NCI-H1417 treated with DMSO at 0.1 percent for 48 hours (cell line): ENCODE measurements at places on chromosomes 1 and 21.

DNA sequence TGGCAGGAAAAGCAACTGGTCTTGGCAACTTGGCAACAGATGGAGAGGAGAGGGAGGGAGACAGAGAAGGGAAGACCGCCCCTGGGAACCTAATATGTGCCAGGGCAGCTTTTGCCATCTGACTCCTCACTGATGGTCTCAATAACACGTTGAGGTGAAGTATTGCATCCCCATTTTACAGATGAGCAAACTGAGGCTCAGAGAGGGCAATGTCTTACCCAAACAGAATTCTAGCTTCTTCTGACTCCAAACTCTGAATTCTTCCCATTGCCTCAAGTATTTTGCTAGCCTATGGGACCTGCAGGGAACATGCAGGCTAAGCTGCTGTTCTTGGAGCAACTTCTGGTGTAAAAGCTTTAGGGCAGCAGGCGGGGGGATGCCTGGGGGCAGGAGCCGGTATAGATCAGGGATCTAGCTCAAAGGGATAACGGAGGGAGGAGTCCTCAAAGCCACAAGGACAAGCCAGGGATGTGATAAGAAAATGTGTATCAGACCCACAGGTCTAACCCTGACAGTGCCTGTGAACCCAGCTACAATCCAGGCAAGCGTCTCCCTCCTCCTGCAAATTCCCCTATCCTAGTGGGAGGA lies 7.2 kb upstream of the GUCA2A start:
- DNase-seq: no peak

GRCh38 chr1:51063121-51063520 lies 38.9 kb upstream of the C1orf185 start:
- DNase-seq: no peak

DNA sequence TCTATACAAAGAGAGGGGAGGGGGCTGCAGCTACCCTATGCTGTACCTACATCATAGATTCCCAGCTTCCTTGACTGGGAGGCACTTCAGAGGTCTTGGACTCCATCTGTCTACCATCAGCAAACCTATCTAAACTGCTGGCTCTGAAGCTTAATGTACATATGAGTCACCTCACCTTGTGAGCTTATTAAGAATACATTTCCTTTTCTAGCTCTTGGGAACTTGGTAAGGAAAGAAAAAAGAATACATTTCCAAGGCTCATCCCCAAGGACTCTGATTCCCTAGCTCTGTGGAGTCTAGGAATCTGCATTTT lies 50.0 kb upstream of the PRELP start:
- DNase-seq: no peak

- no peak for DNase-seq
These were observed 71.7 kb downstream of the TOMM20 start for GRCh38 chr1:235056937-235057336.

DNA sequence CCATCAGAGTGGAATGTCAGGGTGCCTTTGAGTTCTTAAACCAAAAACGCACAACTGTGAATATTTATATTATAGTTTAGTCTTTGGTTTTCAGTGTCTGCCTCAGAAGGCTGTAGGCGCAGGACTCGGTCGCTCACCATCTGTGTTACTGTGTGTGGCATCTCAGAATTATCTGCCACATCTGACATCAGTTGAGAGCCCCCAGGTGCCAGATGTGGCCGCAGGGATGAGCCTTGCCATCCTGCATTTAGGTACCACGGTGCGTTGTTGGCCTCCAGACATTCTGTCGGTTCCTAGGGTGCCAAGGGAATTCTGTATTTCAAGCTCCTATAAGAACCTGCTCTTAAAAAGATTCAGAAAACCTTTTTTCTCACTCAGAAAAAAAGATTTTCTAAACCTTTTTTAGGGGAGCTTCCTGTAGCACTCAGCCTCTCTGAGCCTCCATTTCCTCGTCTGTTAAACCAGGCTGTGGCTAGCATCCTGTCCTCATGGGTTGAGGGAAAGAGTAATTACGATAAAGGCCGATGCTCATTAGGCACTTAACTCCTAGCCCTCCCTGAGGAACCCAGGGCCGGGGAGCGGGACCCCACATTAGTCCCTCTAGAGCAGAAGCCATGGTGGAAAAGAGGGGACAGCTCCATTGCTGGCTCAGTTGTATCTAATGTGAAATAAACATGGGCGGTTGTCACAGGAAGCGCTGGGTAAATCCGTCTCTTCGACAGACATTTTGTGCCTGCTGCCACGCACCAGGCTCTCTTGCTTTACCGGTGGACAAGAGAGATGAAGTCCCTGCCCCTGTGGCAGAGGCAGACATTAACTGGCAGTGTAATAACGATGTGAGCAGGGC lies 70.2 kb upstream of the MORC3 start:
- no peak for DNase-seq

DNA sequence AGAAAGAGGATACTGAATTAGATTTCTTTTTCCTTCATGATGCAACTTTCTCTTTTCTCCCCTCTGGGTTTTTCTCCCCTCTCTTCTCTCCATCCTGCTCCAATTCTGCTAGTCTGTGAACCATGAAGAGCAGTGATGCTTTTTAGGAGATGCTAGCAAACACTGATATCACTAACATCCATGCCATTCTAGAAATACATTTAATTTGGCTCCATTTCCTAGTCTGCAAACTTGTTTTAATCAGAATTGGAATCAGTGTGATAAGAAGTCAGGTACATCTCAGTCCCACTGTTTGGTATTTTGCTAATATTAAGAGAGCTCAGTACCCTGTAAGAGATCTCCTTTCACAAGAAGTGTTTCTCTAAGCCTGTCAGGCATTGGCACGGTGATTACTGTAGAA lies 437.1 kb downstream of the RWDD3 start:
- no peak for DNase-seq

DNA sequence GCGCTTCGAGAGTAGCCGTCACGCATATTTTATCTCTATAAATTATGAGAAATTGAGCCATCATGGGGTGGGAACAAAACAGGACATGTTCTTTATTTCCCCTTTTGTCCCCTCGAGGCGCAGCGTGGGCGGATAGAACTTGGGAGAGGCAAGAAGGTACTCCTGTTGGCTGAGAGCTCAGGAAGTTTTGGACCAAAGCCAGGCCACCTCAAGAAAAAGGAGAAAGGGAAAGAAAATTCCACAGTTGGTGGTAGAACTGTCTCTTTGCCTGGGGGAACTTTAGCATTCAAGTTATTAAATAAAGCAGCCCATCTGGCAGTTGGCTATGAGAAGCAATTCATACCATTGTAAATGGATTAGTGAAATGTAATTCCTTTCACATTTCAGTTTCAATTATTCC lies 76.4 kb upstream of the DSCAM start:
- DNase-seq: no peak

- no peak for DNase-seq
These were observed 14.3 kb downstream of the GPR137B start for GRCh38 chr1:236156512-236157208.

- no peak for DNase-seq
These were observed 5.0 kb downstream of the GCLM start for GRCh38 chr1:93904228-93904627.

DNA sequence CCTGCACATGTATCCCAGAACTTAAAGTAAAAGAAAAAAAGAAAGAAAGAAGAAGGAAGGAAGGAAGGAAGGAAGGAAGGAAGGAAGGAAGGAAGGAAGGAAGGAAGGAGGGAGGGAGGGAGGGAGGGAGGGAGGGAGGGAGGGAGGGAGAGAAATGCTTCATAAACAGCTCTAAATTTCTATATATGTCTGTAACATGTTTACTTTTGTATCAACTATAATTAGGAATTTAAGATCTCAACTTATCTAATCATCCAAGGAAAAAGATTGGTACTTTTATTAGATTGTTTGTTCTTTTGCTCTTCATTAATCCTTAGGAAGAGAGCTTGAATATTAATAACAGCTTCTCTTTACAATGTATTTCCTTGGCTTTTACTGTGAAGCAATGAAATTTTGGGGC lies 195.4 kb upstream of the PRMT6 start:
- DNase-seq: no peak

DNA sequence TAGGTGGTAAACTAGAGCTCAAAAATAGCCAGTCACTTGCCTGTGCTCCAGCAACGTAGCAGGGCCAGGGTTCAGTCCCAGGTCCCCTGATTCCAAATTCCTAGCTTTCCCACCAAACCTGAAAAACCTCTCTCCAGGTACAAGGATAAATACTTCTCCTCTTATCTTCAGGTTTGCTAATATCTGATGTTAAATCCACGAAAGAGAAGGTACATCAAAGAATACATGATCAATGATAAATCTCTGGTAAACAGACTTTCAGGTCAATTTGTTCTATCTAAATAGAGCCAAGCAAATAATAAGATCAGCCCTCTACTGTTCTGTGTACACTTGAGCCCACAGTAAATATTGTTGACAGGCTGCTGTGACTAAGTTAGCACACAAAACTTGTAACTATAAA lies 52.1 kb upstream of the AKT3 start:
- no peak for DNase-seq

GRCh38 chr1:34858901-34859445 lies 576 bp downstream of the SMIM12 start:
- DNase-seq: no peak

GRCh38 chr1:87790756-87791155 lies 462.1 kb downstream of the LMO4 start:
- no peak for DNase-seq

DNA sequence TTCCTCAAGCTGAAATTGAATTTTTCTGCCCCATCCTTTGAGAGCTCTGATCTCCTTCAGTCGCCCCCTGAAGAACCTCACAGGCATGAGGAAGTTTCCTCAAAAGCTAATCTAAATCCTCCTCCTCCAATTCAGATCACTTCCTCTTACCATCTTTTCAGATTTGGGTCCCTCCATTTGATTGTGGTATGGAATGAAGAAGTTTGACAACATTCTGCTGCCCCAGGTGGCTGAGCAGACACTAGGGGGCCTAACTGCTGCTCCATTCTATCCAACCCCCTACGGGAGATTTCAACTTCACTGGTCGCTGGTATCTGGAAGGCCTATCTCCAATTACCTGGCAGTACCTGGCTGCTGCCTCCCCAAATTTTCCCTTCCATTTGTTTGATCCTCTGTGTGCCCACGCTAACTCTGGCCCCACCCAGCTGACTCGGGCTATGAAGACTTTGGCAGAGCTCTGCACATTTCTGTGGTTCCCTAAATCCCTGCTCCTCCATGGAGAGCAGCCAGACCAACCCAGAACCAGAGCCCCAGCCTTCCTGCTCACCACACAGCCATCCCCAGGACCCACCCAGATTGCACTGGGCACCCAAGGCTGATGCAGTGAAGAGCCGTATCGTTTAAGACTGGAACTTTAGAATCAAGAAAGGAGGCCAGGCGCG lies 7.8 kb downstream of the IRF6 start:
- DNase-seq: no peak

DNA sequence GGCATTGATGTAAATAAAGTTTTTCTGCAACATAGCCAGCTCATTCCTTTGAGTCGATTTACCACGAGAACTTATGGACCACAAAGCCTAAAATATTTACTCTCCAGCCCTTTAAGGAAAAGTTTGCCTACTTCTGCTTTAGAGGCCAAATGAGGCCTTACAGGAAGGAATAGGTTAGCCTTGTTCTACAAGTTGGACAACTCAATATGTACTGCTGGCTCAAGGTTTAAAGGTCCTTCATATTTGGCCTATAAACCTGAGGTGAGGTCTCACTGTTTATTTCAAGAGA lies 144.5 kb upstream of the DNAH14 start:
- DNase-seq: no peak

GRCh38 chr1:6093611-6094010 lies 47.9 kb downstream of the KCNAB2 start:
- no peak for DNase-seq

DNA sequence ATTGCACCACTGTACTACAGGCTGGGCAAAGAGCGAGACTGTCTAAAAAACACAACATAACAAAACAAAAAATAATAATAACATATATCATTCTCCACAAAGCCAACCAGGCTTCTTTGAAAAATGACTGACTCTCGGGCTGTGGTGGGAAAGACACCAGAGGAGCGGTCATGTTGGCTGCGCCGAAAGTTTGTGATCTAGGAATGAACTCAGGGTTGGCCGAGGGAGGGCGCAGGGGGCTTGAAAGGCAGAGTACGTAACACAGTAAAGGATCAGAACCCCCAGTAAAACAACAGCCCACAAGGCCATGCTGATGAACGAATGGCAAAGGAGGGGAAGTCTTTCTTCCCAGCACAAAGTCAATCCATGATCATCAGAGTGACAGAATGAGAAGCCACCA lies 4.7 kb downstream of the SLC35E2B start:
- DNase-seq: no peak

DNA sequence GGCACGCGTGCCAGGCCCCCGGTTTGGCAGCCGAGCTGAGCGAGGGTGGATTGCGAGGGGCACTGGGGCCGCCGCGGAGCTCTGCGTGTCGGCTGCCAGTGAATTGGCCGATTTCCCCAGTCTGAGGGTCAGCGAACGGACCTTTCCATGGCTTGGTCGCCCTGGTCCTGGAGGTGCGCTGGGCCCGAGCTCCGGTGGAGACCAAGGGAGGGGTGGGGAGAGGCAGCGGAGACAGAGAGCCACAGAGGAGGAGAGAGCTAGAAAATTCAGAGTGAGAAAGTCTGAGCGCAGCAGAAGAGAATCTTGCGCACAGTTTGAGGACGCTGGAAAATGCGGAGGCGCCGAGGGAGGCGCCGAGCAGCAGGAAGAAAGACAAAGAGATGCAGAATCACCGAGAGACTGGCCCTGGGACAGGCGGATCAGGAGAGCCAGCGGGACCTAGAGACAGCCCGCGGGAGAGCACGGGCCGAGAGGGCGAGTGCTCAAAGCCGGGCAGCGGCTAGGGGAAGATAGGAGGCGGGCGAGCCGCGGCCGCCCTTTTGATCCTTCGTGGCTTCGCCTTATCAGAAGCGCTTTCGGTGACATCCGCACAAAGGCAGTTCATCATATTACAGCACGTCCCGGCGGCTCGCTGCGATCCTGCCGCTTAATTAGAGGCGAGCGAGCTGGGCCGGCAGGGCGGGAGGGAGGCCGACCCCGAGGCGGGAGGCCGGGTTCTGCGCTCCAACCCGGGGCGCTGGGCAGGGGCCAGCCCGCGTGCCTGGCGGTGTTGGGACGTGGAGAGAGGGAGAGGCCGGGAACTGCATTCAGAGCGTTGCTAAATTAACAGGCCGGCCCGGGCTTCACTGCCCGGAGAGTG lies 12.7 kb downstream of the PAX7 start:
- no peak for DNase-seq

- DNase-seq: no peak
These were observed 22.5 kb downstream of the VPS26C start for GRCh38 chr21:37244501-37245095.

DNA sequence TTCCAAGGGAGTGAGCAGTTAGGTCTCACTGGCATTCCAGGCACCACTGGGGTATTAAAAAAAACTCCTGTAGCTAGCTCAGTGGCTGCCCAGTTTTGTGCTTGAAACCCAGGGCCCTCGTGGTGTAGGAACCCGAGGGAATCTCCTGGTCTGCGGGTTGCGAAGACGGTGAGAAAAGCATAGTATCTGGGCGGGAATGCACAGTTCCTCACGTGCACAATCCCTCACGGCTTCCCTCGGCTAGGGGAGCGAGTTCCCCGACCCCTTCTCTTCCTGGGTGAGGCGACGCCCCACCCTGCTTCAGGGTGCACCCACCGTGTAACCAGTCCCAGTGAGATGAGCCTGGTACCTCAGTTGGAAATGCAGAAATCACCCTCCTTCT lies 50.5 kb upstream of the PGBD5 start:
- DNase-seq: no peak
